ENCODE measurements at places on chromosomes 2 and 18.

DNA sequence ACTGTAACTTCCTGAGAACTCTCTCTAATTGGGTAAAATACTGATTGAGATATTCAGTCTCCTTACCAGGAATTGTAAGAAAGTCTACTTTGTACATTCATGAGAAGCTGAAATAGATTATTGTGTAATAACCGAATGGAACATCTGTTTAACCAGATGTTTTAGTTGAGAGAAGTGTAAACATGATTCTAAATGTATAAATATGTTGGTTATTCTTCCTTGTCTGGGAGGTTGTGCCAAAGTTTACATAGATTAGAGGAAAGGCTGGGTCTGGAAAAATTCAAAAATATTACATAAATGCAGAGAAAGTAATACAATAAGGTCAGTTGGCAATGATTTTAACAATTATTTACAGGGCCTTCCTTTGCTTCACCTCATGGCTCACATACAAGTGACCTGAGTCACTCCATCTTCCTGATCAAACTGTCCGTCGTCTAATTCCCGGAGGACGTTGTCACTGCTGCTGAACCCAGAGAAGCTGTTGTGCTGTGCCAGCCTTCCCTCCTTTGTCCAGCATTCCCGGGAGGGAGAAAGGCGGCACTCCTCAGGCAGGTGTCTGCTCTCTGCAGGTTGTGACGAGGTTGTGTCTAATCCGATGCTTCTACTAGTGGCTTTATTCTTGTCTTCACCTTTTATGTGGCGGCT is 55.9 kb downstream of the MOB4 start:
- DNase-seq: no peak

- DNase-seq: no peak
Measured at GRCh38 chr2:227280895-227281294, 44.2 kb upstream of the MFF start.

DNA sequence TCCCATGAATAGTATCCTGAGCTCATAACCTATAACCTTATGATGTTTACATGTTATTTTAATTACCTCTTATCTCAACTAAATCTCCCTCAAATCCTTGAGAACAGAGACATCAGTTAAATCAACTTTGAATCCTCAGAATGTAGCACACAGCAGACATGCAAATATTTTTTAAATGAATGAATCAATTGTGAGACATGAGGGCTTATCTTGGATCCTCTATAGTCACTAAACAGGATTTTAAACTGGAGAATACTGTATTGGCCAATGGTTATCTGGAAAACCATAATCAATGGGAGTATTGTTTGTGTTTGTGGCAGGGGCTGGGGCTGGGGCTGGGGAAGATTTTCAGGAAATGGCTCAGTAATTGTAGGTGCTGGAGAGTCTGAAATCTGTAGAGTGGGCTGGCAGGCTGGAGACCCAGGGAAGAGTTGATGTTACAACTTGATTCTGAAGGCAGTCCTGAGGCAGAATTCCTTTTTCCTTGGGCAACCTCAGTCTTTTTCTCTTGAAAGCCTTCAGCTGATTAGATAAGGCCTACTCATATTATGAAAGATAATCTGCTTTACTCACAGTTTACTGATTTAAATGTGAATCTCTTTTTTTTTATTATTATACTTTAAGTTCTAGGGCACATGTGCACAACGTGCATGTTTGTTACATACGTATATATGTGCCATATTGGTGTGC is 106.3 kb downstream of the NCOA1 start:
- no peak for DNase-seq

DNA sequence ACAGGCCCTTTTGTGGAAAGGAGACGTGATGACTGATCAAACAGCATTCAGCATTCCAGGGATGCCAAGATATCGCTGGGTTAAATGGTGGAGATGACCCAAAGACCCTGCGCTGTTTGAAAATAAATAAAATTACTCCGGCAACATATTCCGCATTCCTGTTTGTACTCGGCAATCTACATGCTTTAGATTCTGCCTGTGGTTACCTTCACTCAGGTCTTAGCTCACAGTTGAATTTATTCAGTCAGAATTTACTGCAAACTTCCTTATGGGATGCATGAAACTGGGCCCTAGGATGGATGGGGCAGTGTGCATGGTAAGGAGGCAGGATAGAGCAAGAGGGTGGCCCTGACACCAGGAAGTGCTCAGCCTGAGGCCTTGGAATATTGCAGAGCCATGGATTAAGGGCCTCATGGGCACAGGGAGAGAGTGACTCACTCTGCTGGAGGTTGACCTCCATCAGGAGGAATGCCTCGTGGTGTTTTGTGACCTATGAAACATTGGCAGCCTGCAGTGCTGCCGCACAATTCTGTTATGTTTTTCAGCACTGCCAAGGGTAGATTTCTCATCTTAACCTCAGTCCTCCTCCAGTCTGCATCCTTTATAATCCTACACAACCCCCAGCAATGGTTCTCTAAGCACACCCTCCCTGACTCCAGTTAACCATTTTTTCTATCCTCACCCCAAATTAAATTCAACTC is 321.4 kb downstream of the IRS1 start:
- DNase-seq: no peak

DNA sequence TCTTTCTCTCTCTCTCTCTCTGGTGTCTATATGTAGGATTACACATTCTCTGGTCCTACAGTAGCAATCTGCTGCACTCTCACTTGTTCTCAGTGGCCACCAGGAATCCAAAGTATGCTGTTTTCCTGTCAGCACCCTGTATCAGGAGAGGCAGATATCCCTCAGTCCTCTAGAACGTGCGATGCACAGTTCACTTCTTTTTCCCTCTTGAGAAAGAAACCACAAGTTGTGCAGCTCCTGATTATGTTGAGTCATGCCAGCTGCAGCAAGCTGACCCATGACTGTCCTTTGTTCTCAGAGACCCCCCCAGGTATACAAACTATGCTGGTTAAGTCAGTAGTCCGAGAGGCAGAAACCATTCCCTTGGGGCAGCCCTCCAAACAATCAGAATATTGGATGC is 54.6 kb downstream of the LANCL1 start:
- DNase-seq: no peak

- DNase-seq: no peak
Measured at GRCh38 chr18:4251873-4252272, 203.2 kb downstream of the DLGAP1 start.

DNA sequence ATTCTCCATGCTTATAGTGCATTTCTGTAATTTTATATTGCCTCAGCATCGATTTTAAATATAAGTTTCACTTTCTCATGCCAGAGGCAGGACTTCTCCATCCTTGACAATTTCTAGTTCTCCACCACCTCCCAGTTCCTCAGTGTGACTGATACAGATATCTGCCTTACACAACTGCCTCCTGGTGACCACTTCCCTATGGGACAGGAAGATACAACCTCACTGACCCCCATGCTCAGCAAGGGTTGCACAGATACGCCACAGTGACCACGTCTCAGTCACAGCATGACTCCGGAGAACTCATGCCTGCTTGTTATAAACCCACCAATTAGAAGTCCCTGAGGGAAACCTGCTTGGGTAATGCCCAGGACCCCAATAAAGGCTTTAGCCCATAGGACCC is 284.0 kb upstream of the MC4R start:
- DNase-seq: no peak

DNA sequence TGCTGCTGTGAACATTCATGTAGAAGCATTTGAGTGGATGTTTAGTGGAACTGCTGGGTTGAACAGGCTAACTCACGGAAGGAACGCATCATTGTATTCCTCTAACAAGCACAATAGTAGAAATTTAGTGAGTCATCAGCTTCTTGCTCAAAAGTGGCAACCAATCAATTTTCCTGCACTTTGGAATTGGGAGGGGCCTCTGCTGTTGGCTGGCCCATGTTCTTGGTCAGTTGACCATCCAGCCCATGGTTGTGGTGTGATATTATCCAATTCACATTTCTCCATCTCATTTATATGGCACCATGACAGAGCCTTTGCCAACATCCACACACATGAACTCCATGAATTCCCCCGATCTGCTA is 95.0 kb downstream of the TNFRSF11A start:
- no peak for DNase-seq

DNA sequence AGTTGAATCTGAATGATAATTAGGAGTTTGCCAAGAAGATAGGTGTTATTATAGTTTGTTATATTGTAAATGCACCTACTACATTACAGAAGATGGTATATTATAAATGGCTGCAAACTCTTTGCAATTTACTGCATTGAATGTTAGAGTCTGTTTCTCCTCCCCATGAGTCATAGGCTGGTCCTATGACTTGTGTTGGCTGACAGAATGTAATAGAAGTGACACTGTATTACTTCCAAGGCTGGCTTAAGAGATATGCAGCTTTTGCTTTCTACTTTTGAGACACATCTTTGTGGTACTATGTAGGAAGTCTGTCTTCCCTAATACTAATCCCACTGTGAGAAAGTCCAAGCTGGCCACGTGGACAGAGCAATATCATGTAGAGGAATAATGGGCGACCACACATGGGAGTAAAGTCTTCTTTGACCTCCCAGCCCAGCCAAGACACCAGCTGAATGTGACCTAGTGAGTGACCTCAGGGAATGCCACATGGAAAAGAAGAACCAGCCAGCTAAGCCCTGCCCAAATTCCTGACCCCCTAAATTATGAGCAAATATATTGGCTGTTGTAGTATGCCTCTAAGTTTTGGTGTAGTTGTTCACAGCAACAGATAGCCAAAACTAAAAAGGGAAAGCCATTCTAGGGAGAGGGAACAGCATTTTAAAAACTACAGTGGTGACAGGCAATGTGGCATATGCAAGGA is 6.8 kb upstream of the DDX1 start:
- no peak for DNase-seq

DNA sequence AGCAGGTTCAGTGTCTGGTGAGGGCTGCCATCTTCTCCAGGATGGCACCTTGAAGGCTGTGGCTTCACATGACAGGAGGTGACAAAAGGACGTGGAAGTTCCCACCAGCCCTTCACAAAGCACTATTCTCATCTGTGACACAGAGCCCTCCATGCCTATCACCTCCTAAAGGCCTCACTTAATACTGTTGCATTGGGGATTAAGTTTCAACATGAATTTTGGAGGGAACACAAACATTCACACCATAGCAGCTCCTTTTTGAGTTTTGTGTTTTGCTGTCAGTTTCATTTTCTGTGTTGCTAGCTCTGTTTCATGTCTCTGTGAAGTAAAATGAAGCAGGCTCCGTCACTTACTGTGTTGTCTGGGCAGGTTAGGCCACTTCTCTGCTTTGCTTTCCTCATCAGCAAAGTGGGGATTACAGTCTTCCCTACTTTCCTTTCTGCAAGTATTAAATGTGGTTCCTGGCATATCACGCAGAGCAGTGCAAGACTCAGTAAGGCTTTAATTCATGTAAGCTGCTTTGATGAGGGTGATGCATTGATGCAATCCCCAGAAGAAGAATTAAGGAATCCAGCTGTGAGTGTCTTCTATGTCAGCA is 31.6 kb downstream of the LIMS1 start:
- DNase-seq: no peak

DNA sequence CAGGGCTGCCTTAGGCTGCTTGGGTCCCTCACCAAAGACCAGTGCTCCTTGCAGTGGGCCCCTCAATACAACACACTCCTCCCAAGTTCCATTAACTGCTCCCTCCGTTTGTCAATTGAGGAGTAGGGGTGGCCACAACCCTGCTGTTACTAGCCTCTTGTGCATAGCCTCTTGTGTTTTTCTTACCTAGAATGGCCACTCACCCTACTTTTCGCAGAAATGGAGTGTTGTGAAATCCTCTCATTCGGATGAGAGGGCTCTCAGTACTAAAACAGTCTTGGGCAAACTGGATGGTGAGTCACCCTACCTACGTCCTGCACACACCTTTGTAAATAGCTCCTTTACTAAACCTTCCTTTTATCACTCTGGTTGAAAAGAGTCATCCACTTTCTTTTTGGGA is 253.9 kb downstream of the OSR1 start:
- no peak for DNase-seq

DNA sequence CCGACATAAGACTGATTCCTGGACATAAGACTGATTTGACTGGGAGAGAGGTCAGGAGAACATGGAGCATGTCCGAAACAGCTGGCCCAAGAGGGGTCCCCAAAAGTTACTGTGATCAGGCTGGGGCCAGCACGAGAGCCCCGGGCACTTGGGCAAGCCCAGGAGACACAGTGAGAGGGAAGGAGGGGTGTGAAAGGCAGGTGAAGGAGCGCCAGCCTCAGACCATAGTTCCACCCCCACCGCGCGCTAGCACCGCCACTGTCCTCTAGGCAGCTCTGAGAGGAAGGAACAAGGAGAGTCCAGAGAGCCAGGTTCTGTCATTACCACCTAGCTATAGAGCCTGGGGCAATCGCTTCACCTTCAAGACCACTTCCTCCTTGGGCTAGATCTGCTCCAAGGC is 78.2 kb upstream of the DAPL1 start:
- no peak for DNase-seq

All from T-helper 22 cell (primary cell).